ENCODE measurements at places on chromosomes 7 and 10. TPM values are rescaled to one million over a fixed set of nuclear protein-coding genes. Genes with fewer than 3 reads are reported as not detected.
A peak's percentile ranks its signal among the peaks of the same experiment; 100 is the strongest.

DNA sequence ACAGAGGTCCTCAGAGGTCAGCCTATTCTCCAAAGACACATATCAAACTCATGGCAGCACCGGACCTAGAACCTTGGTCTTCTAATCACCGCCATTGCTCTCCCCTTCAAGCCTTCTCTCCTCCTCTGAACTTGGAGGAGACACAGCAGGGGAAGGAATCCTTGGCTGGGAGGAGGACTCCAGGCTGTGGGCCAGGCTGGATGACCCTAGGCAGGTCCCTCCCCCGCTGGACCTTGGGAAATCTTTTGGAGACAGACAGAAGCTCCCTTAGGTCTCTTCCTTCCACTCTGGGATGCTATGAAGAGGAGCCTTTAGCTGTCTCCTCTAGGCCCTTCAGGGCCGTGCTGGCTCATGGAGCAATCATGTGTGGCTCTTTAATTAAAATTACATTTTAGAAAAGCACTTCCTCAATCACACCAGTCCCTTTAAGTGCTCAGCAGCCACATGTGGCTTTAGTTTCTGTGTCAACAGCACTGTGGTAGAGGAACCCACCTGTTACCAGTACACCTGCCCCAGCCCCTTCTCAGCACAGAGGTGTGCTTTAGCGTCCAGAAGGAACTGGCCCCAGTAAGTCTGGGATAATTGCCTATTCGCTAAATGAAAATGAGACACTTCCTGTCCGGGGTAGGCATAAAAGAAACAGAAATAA is 238.2 kb downstream of the CELF2 start:
- DNase-seq, result no peak

GRCh38 chr7:33887266-33887975 is 17.9 kb upstream of the BMPER start:
- DNase-seq, result no peak

The XRCC2 gene
- 3.0 TPM for total RNA-seq

- DNase-seq, result no peak
These were observed 13.5 kb upstream of the SH2B2 start for GRCh38 chr7:102272917-102273748.

DNA sequence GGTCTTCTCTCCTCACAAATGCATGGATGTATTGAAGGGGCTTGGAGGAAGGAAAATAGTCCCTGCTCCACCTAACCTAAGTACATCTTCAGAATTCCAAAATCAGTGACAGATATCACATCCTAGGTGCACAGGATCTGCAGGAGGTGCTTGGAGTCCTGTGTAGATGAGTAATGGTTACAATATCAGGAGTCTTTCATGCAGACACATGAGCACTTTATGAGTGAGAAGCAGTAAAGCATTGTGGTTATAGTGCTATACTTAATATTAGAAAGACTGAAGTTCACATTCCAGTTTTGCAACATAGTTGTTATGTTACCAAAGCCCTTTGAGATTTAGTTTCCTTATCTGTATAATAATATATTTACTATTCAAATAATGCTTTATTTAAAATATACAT is 516.7 kb downstream of the NEBL start:
- no peak for DNase-seq

DNA sequence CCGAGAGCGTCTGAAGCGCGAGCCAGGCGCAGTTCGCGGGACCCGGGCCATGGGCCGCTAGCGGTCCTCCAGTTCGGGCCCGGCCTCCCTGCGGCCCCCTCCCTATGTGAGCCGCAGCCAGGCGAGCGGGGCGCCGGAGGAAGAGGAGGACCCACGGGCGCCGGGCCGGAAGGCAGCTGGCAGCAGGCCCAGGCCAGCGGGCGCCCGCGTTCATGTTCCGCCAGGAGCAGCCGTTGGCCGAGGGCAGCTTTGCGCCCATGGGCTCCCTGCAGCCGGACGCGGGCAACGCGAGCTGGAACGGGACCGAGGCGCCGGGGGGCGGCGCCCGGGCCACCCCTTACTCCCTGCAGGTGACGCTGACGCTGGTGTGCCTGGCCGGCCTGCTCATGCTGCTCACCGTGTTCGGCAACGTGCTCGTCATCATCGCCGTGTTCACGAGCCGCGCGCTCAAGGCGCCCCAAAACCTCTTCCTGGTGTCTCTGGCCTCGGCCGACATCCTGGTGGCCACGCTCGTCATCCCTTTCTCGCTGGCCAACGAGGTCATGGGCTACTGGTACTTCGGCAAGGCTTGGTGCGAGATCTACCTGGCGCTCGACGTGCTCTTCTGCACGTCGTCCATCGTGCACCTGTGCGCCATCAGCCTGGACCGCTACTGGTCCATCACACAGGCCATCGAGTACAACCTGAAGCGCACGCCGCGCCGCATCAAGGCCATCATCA is 1.1 kb downstream of the ADRA2A start:
- DNase-seq, result no peak

DNA sequence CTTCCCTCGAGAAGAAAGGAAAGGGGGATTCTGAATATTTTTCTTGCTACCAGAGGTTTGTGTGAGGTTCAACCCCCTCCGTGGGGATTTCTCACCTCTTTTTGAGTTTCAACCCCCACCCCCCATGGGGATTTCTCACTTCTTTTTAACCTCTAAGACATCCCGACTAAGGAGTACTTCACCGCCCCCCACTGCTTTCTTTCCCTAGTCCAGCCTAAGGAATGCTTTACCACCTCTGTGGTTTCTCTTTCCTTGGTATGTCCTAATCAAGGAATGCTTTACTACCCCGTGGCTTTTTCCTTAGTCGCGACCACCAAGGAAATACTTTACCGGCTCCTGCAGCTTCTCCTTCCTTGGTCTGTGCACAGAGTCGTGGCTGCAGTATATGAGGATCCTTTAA is 149.4 kb downstream of the LYZL1 start:
- no peak for DNase-seq

GRCh38 chr10:126629925-126630624 is 40.4 kb downstream of the C10orf90 start:
- no peak for DNase-seq

DNA sequence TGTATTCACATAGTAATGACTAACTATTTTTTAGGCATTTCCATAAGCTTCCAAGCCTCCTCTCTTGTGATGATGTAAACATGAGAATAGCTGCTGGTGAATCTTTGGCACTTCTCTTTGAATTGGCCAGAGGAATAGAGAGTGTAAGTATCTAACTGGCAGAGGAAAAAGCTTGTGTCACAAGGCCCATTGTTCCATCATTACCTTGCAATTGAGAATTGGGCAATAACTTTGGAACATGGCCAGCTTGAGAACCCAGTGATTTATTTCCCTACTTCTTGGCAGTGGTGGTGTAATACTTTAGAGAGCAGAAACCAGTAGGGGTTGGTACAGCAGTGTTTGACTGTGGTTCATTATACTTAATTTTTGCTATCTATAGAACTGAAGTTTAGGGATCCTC is 12.0 kb downstream of the IFRD1 start:
- DNase-seq, result no peak

DNA sequence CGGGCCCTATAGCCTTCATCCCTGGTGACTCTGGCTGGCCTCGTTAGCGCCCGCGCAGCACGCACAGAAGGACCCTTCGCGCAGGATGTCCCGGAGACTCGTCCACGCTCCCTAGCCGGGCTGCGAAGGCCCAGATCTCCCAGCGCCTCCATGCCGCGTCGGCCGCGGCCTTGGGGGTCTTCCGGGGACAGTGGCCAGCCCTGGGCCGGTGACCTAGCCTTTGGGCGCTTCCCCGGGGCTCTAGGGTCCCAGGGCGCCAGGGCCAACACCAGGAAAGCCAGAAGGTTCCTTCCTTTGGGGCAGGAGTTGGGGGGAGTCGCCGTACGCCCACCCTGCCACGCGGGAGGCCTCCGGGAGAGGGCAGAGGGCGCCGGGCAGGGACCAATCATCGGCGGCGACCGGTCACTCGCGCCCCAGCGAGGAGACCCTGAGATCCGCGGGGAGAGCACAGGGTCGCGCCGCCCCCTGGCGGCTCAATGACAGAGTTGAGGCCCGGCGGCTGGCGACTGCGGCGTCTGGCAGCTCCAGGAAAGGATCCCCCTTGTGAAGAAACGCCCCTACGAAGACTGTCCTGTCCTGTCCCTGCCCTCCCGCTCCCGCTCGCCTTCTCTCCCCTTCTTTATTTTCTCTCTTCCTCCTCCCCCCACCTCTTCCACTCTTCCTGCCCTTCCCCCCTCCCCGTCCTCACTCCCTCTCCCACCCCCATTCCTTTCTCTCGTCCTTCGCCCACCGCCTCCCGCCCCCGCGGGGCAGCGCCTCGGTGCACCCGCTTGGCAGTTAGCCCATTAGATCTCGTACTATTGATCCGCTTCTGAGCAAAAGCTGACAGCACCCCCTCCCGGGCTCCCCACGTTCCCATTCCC is 62.3 kb upstream of the LBX1 start:
- peak; percentile 92 for DNase-seq

The OR2A12 gene
- not detected for total RNA-seq
